ENCODE measurements at places on chromosomes 1 and 21. TPM values are rescaled to one million over a fixed set of nuclear protein-coding genes. Genes with fewer than 3 reads are reported as not detected.

The GPR161 gene
- 3.3 TPM for total RNA-seq

The CYP2J2 gene
- 113 TPM for total RNA-seq

The SPATA1 gene
- total RNA-seq, result 0.80 TPM

DNA sequence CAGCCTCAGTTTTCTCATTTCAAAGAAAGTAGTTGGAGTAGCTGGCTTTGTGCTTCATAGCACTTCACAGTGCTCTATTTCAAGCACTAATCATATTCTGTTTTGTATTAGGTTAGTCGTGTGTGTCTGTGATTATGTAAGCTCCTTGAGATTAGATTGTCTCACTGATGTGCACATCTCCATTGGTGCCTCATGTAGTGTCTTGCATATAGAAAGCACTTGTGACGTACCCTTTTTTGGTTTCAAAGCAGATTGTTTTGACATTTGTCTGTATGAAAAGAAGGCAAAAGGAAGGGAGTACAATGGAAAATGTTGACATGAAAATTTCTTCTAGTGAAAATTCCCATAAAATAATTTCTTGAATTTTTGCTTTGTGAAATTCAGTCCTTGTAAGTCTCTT is 13.9 kb downstream of the BTBD8 start:
- no peak for DNase-seq

DNA sequence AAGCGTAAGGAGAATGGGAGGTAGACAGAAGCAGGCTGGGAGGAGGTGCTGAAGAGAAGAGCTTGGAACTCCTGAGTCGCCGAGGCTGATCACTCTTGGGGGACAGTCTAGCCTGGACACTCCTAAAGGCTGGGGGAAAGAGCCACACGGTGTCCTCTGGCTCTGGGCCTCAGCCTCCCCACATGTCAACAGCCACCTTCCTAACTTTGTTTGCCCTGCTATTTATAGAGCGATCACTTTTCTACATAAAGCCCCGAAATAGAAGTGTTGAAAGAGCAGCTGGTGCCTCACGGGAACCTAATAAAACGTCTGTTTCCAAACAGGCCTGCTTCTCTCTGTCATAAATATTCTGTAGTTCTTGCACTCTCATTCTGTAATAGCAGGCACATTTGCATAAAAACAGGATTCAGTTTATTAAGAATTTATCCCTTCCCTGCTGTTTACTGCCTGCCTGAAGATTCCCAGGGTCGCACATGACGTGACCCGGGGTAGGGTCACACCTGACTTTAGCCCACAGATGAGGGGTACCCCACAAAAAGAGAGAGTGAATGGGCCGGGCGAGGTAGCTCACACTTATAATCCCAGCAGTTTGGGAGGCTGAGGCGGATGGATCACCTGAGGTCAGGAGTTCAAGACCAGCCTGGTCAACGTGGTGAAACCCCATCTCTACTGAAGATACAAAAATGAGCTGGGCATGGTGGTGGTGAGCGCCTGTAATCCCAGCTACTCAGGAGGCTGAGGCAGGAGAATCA is 212.5 kb downstream of the TOMM20 start:
- DNase-seq, result no peak

DNA sequence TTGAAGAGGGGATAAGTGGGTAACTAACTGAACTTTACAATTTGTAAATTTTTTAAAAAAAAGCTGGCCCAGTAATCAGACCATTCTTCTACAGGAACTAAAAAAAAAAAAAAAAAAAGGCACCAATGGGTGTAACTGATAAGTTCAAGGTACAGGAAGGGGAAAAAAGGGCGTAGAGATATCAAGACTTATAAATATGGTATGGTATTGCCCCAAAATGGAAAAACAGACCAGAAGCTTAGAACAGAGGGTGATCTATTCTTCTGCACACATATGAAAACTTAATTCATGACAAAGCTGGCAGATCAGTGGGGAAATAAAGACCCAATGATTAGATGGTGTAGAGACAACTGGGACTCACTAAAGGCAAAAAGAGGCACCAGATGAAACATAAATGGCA is 58.9 kb downstream of the LHX4 start:
- no peak for DNase-seq

GRCh38 chr1:29120947-29121485 is 2.7 kb downstream of the TMEM200B start:
- no peak for DNase-seq

DNA sequence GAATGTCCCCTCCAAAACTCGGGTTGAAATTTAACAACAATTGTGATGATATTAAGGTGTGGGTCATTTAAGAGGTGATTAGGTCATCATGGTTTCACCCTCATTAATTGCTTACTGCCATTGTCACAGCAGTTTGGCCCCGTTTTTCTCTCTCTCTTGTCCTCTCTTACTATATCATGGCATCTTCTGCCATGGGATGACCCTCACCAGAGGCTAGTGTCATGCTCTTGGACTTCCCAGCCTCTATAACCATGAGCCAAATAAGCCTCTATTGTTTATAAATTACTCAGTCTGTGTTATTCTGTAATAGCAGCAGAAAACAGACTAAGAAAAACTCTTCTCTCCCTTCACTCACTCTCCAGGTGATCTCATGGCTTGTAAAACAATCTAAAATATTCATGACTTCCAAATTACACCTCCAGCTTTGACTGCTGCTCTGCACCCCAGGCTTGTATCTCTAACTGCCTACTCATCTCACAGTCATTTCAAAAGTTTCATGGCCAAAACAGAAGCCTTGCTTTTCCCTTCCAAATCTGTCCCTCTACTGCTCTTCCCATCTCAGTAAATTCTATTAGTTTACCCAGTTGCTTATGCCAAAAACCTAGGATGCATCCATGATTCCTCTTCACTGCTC is 9.4 kb upstream of the FAM76A start:
- DNase-seq, result no peak

DNA sequence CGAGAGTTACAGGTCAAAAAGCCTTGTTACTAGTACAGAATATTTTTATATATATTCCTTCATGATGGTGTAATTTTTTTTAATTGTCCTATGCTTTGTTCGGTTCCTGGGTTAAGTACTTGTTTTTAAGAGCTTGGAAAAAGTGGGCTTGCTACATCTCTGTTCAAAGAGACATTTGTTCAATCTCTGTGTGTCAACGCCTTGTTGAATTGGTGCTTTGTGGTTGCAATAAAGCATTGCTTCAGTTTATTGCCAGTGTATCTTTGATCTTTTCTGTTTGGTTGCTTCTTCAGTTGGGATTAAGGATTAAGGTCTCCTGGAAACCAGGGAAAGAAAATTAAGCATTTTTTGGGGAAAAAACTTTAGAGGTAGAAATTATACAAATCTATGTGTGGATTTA is 47.7 kb upstream of the DNASE2B start:
- DNase-seq, result no peak

DNA sequence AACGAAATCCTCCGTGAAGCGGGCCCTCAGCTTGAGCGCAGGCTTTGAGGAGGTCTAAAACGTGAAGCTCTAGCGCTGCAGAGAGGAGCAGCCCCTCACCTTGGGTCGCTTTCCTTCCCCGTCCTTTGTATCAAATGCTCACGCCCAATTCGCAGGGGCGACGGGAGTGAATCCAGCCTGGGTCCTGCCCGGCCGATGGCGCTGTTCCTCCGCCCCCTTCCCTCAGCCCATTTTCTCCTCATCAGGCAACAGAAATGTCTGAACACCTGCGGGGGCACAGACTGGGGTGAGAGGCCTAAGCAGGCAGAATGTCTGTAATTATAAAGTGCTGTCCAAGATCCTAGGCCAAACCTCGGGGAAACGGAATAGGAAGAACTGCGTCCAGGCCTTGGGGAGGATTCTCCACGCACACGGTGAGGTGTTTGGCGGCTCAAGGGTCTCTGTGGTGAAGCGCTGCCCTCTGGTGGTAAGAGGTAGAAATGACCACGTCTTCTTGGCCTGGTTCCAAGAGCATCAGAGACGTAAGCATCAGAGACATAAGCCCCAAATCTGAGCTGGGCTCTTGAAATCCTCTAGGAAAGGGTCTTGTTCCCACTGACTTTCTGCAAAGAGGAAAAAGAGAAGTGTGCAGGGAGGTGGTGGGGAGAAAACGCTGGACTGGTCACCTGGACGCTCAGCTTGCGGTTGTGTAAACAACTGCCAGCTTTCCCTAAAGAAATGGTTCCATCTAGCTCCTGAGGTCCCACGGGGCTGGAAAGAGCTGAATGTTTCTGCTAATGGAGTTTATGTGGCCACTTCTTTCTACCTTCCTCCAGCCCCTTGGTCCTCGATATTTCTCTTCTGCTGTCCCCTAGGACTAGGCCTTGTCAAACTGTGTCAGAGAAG is 92.1 kb upstream of the CD53 start:
- DNase-seq, result peak; percentile 38

GRCh38 chr1:11629184-11630016 is 24.8 kb downstream of the FBXO2 start:
- no peak for DNase-seq

GRCh38 chr1:225635649-225636048 is 17.3 kb downstream of the ENAH start:
- DNase-seq, result no peak
